ENCODE measurements at places on chromosomes 1 and 21.

GRCh38 chr1:225763716-225764548 is 13.7 kb upstream of the SRP9 start:
- no peak for ATAC-seq

DNA sequence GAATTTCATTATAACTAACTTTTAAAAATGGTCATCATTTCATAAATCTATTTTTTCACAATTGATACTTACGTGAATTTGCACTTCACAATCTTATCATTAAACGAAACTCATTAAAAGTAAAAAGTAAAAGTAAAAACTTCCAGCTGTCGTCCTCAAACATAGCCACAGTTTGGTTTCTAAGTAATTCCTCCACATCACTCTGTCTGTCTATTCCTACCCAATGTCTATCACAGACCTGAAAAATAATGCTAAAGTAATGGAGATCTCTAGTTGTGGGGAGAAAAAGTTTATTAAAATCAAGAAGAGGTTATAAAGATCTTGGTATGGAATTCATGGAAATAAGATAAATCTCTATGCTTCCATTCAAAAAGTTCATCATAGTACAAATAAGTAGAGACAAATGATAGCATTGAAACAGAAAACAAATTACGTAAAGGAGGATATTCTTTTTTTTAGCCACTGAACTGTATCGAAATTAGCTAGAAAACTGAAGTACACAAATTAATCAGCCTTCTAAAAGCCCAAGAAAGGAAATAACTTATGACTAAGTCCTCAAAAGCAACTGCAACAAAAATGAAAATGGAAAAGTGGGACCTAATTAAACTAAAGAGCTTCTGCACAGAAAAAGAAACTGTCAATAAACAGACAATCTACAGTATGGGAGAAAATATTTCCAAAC is 148.6 kb downstream of the TIAM1 start:
- ATAC-seq = no peak

- ATAC-seq = no peak
Observed at GRCh38 chr1:86504137-86504479, 35.4 kb downstream of the CLCA1 start.

GRCh38 chr21:45415188-45415942 is 10.4 kb downstream of the COL18A1 start:
- no peak for ATAC-seq

DNA sequence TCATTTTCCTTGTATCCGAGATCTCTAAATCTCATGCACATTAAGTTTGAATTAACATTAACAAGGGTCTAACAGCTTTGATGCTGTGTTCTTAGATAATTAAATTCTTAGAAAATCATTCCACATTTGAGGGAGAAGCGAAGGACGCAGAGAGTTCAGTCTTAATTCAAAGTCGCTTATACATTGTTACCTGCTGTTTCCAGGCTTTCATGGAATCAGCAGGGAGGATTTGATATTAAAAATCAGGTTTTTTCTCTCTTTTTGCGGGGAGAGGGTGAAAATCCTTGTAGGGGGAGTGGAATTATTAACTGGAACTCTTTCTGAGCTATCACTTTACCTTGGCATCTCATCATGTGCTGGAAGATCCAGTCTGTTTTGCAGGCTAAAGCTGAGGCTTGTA is 27.7 kb upstream of the DAB1 start:
- ATAC-seq = no peak

All from esophagus mucosa (tissue), 1 donor.